ENCODE measurements at places on chromosomes 3 and 15.

GRCh38 chr3:9185701-9186100, 63.7 kb downstream of the SRGAP3 start:
- DNase-seq = no peak

DNA sequence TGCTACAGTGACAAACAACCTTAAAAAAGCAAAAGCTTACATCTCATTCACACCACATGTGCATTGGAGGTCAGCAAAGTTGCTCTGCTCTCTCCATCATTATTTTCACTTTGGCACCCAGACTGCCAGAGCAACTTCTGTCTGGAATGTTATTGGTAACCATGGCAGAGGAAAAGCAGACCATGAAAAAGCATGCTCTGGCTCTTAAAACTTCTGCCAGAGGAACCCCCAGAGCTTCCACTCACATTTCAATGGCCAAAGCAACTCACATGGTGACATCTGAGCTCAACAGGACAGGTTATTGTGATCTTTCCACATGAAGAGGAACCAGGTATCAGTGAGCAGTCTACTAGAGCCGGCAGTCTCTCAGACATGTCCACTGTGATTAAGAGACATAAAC, 21.9 kb upstream of the FRMD5 start:
- DNase-seq = no peak

GRCh38 chr3:151394611-151395010, 10.1 kb upstream of the P2RY12 start:
- DNase-seq = no peak

- no peak for DNase-seq
Measured at GRCh38 chr3:126678693-126679317, 23.9 kb upstream of the TXNRD3 start.

DNA sequence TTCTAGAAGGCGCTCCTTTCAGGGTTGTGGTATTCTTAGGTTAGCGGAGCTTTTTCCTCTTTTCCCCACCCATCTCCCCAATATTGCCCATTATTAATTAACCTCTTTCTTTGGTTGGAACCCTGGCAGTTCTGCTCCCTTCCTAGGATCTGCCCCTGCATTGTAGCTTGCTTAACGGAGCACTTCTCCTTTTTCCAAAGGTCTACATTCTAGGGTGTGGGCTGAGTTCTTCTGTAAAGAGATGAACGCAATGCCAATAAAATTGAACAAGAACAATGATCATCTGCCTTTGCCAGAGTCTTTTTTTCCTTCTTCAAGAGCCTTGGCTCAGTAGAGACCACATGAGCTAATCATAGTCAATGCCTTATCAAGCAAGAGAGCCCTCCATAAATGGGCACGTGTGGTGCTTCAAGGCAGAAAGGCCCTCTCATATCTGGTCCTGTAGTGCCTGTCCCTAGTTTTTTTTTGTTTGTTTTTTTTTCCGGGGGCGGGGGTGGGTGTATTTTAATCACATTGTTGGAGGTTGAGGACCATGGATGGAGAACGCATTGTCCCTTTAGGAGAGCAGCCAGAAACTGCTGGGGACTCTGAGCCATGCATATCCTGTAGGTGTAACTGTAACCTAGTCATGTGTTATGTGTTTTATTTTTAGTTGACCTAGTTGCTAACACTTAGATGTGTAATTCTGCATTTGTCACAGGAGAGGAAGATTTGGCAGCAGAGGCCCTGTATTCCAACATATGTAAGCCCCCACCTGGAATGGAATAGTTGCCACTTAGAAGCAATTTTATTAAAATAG, 64.7 kb upstream of the ACAD9 start:
- no peak for DNase-seq

DNA sequence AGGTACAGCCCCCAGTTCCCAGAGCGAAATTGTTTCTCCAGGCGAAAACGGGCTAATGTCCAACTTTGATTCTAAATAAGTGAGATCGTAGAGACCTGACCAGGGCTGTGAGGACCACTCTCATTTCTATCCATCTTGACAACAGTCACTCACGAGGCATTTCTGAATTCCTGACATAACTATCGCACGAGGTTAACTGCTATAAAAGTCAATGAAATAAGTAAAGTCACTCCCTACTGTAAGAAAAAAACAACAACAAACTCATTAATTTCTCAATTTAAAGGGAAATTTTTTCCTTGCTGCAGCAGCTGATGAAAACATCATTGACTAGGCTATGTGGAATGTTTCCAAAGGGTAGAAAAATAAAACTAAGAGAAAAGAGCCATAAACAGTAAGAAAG, 69.1 kb downstream of the GREM1 start:
- DNase-seq = no peak

DNA sequence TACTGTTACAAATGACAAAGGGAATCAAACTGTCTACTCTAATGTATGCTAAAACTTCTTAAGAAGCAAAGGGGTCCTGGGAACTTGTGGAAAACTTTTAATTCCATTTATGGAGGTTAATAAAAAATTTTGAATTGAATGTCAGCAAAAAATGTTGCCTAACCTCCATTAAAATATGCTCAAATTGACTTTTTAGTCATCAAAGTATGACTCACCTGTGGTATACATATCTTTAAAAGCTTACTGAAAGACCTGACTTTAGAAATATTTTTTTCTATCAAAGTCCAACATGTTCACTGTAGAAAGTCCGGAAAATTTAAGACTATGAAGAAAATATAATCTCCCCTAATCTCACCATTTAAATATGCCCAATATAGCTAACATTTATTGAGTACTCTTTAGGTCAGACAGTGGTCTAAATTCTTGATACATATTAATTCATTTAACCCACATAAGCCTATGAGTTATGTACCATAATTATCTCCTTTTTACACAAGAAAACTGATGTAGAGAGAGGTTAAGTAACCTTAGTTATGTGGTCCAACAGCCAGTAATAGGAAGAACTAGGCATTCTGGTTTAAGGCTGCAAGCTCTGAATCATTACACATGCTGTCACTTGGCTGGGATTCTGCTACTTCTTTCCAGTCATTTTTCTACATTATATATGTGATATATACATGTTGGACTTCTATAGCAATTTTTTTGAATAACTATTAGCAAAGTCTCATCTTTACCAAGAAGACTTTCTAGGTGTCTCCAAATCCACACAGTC, 83.6 kb downstream of the PDZRN3 start:
- DNase-seq = no peak

- DNase-seq = no peak
Measured at GRCh38 chr3:8539419-8539818, 37.8 kb downstream of the LMCD1 start.

DNA sequence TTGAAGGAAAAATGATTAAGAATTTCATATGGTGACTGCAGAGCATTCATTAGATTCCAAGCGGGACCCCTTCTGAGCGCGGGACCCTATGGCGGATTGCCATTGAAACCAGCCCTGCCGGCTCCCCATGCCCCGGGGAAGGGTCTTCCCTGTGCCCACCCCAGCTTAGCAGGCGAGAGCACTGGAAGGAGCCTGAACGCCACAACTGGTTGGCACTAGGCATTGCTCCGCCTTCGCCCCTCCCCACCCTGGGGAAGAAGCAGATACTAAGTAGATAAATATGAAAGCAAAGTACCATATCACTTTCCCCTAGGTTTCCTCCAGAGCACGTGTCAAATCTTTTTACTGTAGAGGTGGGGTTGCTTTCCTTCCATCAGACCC, 70.7 kb downstream of the CYP19A1 start:
- DNase-seq = no peak

- DNase-seq = no peak
Measured at GRCh38 chr15:66760968-66761725, 59.1 kb downstream of the SMAD6 start.

- DNase-seq = peak; percentile 40
Measured at GRCh38 chr3:111859061-111859973, at the start of gene PHLDB2. Gene PHLDB2 (plus strand): TSS chr3:111859265. CDS start chr3:111884078, 24,813 bp downstream.

- DNase-seq = no peak
Measured at GRCh38 chr3:36650271-36650671, 114.1 kb downstream of the DCLK3 start.

DNA sequence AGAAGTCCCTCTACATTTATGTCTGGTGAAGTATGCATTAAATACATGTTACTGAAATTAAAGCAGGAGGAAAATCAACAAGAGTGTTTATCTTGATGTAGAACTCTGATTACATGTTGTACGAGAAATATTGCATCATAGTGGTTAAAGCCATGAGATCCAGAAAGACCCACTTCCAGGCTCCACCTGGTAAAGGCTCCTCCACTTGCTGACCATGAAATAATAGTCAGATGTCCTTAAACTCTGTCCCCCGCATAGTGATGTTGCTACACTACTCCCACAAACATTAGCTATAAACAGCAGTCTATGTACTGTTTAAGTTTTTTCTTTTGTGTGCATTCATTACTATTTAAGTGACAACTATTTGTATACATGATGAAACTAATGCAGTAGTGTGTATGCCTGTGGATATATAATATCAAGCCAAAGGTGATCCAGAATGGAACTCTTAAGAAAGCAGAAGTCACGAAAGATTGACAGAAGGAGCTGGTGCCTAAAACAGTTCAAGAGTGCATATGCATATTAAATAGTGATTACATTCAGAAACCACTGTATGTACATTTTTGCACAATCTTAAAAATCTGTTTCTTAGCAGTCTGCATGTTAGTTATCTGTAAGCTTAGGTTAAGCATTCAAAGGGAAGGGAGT, 264.4 kb upstream of the KCNMB2 start:
- no peak for DNase-seq

- DNase-seq = no peak
Measured at GRCh38 chr3:81311321-81311720, 450.1 kb downstream of the GBE1 start.

DNA sequence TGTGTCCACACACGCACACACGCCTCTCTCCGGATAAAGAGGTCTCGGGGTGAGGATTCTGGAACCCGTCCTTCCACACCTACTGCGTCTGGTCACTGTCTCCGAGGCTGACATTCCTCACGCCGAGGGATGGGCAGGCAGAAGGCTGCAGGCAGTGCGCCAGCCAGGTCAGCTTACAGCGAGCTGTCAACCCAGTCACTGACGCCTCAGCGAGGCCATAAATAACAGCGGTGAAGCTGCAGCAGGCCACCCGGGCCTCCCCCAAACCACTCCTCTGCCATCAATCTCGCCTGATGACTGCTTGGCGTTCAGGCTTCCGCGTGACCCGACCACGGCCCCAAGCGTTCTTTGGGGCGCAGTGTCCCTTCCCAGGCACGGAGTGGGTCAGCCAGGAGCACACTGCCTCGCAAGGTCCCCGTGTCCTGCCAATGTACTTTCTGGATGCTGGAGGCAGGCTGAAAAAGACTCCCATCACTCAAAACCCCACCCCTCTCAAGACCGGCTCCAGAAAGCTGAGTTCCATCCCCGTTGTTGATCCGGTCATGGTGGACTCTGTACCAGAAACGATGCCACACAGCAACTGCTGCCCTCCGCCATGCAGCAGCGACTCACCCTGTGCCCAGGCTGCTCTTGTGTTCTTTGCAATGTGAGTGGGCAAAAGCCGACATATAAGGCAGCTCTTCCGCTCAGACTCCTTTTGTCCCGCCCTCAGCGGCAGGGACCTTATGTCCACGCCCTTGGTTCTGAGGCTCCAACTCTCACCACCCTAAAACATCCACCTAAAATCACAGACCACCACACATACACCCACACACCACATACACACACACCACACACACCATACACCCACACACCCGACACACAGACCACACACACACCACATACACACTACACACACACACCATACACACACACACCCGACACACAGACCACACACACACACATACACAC, 27.1 kb downstream of the CPN2 start:
- DNase-seq = peak; percentile 30

- DNase-seq = no peak
Measured at GRCh38 chr3:191294291-191294690, 34.9 kb upstream of the CCDC50 start.

DNA sequence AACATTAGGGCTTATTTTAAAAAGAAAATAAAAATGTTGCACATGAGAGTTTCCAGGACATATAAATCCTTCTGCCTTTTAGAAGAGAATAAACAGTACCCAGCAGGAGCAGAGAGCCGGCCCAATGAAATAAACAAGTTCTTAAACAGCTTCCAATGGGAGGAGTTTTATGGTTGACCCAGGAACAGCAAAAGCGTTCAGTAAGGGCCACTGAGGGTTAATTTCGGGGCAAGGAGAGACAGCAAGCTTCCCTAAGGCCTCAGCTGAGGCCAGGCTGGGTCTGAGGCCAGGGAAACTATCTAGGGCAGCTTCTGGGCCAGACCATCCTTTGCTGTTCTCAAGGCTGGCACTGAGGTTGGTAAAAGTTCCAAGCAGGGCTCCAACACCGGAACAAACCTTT, 3.4 kb downstream of the PDZRN3 start:
- DNase-seq = no peak

DNA sequence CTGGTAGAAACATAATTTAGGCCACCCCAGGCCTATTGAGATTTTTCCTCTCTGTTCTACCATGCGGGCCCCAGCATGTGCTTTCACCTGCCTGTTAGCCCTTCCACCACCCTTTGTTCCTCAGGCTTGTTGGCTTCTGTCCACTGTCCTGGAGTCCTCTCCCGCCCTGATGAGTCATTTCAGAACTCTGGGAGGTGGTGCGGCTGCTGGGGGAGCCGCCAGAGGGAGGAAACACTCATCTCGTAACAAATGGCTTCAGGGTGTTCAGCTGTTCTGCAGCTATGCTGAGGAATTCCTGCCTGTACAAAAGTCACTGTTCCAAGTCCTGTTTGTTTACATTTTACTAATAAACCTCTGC, 36.3 kb downstream of the LRTM1 start:
- no peak for DNase-seq

DNA sequence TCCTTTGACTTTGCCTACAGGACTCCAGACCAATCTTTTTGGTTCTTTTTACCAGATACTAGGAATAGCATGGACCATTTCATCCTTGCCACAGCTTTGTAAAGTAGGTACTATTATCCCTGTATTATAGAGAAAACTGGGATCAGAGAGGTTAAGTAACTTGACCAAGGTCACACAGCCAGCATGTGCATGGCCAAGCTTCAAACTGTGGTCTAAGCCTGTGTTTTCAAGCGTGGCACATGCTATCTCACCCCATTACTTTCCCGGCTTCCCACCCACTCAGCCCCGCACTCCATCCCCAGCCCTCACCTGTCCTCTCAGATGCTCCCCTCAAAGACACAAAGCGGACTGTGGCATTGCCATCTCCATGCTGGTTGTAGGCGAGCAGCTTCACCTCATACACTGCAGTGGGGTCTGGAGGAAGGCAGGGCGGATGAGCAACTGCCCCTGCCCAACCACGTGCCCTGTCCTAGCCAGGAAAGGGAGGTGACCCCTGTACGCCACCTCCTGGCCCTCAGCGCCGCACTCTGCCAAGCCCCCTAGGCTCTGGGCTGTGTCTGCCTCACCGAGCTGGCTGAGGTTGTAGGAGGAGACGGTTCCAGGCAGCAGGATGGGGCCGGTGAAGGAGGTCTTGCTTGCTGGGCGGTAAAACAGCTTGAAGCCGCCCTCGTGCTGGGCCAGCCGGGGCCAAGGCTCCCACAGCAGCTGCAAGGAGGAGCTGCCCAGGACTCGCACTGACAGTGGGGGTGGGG, 25.7 kb downstream of the RNU5B-1 start:
- no peak for DNase-seq

- no peak for DNase-seq
Measured at GRCh38 chr3:48275287-48276027, 34.6 kb downstream of the ZNF589 start.

DNA sequence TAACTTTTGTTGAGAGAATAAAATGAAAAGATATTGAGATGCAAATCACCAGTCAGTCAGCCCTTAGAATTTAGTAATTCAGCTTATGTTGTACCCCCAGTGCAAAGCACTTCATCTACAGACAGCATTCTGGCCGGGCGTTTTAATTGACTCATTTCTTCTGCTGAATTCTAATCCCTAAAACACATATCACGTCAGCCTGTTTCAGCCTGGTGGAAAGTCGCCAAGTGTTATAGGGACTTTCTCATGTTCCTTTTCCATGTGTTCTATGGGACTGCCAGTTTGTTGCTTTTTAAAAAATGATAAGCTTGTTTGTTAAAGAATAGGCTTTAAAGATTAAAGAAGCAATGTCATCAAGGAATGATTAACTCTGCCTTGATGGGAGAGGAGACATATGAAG, 169.7 kb upstream of the BFSP2 start:
- no peak for DNase-seq
